ENCODE measurements at places on chromosomes 16 and 17.

DNA sequence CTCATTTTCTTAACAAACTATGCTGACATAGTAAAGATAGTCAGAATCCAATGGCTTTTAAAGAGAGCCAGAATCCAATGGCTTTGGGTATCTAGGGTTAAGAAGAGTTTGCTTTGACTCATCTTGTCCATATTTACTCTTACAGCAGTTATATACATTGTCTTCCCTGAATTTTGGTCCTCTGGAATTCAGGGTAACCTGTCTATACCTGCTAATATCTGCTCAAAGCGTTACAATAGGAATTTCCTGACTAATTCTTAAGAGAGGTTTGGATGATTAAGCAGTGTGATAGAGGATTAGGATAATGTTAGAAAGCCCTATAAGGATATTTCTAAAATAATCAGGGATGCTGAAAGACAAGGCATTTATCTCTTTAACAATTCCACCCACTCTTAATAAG is 2.0 kb upstream of the CDH8 start:
- no peak for DNase-seq

- no peak for DNase-seq
Observed at GRCh38 chr17:39364236-39365025, 37.0 kb downstream of the FBXL20 start.

DNA sequence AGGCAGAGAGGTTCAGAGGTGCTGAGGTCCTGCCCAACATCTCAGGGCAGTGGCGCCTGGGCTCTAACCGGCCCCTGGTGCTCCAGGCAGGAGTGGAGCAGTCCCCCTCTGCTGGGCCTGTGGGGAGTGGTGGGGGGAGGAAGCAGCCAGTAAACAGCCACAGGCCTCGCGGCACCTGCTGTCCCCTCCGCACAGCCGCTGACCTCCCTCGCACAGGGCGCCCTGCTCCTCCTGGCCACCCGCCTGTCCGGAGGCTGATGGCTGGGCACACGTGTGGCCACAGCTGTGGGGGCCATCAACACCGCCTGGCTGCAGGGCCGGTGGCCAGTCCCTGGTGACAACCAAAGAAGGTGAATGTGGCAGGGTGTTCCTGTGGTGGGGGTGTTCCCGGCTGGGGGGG is 36.8 kb upstream of the PABPN1L start:
- no peak for DNase-seq

DNA sequence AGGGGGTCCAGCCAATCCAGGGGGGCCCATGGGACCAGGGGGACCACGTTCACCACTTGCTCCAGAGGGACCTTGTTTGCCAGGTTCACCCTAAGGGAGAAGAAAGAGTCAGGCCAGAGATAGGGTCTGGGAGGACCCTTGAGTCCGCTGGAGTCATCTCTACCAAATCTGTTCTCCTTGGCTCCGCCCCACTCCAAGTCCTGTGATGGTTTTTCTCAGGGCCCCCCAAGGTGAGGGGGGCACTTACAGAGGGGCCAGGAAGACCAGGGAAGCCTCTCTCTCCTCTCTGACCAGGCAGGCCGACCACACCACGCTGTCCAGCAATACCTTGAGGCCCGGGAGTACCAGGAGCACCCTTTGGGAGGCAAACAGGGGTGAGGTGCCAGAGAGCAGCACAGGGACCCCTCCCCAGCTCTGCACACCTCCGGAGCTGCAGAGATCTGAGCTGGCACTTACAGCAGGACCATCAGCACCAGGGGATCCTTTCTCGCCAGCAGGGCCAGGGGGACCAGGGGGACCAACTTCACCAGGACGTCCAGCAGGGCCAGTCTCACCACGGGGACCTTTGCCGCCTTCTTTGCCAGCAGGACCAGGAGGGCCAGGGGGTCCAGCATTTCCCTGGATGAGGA is 12.4 kb downstream of the COL1A1 start:
- no peak for DNase-seq

- DNase-seq: no peak
Observed at GRCh38 chr17:59676716-59677115, 30.5 kb downstream of the PTRH2 start.

GRCh38 chr16:58459344-58460218 is 40.4 kb upstream of the NDRG4 start:
- peak; percentile 65 for DNase-seq

GRCh38 chr16:85046472-85046916 is 18.9 kb downstream of the KIAA0513 start:
- no peak for DNase-seq

- no peak for DNase-seq
Observed at GRCh38 chr17:73118951-73119391, 26.5 kb upstream of the SLC39A11 start.

DNA sequence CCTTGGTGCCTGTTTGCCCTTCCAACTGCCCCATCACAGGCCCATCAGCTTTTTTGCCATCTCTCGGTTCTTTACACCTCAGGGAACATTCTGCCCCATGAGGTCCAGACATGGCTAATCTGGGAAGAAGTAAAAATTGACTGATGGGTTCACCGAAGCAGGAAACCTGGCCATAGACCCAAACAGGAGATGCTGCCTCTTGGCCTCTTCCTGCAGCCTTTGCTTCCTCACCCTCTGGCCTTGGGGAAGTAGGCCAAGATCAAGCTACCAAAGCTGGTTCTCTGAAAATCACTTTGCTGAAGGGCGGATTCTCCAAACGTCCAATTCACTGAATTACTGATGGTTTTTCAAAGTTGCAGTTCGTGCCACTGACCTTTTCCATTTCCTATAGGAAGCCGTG is 56.1 kb downstream of the ARSG start:
- DNase-seq: no peak

DNA sequence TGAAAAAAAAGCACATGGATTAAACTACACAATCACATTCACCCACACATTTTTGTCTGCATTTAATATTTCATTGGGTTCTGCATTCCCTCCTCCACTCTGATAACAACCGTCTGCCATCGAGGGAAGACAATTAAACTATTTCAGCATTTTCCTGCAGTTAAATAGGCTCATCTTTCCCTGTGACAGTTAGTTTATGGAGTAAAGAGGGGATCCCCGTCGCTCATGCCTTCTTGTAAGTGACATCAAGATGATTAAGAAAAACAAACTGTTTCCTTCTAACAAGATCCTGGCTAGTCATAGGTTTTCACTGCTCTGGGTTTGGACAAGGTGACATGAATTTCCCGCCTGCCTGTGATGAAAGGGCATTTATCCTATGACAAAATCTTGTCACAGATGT is 98.0 kb upstream of the DYNLRB2 start:
- DNase-seq: no peak

DNA sequence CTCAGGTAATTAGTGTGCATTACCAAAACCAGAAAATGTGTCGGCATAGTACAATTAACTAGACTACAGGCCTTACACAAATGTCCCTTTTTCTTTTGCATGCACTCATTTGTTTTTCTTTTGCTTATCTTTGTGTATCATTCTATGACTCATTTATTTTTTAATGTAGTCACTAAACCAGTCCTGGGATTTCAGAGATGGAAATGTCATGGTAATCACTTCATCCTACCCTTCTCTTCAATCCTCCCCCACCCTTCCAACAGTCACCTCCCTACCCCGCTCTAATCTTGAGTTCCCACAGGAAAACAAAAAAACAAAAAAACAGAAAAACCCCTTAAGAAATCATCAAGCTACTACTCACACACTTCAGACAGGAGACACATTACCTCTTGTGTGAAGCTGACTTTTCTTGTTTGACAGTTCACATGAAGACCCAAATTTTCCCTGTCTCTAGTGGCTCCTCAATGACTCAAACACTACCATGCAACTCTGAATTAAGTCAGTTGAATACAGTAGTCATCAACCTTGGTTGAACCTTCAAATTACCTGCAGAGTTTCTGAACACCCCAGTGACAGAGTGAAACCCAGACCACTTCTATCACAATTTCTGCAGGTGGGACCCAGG is 242.4 kb upstream of the SALL1 start:
- DNase-seq: peak; percentile 48

DNA sequence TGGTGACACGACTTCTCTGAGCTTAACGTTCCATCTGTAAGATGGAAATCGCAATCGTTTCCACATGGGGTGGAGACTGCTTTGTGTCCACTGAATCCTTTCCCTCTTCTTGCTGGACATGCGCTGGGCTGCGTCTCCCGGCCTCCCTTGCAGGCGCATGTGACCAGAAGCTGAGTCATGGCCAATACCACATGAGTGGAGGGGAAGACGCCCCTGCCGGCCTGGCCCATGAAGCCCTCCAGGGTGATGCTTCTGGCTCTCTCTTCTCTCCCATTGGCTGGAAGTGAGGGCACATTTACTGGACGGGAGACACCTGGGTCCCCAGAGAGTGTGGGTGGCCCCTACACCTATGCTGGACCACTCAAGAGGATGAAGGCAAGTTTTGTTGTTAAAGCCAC is 71.1 kb downstream of the DYNLRB2 start:
- no peak for DNase-seq

DNA sequence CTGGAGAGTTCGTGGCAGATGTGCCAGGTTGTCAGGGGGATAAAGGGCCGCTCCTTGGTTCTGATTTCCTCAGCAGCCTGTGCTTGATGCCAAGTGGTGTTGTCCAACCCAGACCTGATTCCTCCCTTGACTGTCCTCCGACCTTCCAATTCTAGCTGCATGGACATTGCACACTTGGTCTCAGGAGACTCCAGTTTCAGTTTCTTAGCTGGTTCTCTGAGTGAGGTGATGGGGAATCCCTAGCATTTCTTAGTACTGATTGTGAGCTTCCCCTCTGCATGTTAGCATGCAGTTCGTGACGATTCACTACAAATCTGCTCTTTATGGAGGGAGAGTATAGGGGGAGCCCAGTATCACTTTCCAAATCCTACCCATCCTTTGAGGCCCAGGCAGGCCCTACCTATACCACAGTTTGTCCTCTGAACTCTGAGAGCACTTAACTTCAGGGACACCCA is 12.4 kb upstream of the CCR7 start:
- no peak for DNase-seq

- no peak for DNase-seq
Observed at GRCh38 chr17:30401097-30401496, 22.4 kb downstream of the CPD start.

- DNase-seq: no peak
Observed at GRCh38 chr17:53033297-53033696, 789.4 kb upstream of the KIF2B start.

GRCh38 chr17:7478276-7479212 is 887 bp downstream of the ZBTB4 start:
- DNase-seq: no peak

GRCh38 chr17:36464765-36465088 is 21.8 kb upstream of the ZNHIT3 start:
- DNase-seq: no peak

GRCh38 chr17:149231-149630 is 11.9 kb downstream of the SCGB1C2 start:
- no peak for DNase-seq

DNA sequence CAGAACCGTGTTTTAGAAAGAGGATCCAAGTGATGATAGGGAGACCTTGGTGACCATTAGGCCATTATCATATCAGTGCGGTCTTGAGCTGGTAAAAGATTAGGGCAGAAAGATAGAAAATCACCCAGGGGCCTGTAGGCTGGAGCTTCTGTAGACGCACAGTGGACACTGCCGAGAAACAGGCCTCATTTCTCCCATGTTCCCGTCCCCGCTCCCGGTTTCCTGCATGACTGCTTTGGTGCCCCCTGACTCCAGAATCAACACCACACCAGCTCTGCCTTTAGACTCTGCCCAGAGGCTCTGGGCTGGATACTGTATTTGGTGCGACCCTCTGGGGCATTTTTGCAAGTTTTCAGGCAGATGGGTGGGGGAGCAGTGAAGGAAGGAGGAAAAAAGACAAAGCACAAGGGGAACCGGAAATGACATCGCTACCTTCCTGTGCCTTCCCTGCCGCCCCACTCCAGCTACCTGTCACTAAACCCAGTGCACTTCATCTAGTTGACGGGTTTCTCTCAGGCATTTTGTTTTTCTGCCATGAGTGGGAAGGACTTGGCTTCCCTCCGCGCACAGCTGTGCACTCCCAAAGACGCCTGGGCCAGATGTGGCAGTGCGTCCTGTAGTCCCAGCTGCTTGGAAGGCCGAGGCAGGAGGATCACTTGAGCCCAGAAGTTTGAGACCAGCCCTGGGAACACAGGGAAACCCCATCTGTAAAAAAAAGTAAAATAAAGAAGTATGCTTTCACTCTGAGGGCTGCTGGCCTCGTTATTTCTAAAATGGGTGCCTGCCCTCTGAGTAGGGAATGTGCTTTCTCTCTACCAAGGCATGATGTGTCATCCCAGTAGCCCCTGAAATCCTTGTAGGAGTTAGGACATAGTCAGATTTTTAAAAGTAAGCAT is 214.1 kb downstream of the RPTOR start:
- DNase-seq: no peak

GRCh38 chr17:3647769-3648555 is 11.4 kb downstream of the CTNS start:
- peak; percentile 73 for DNase-seq

GRCh38 chr17:27862840-27863239 is 30.3 kb downstream of the LYRM9 start:
- DNase-seq: no peak

GRCh38 chr16:907842-908241 is 62.9 kb downstream of the LMF1 start:
- DNase-seq: no peak

GRCh38 chr17:3905017-3905520 is 11.2 kb downstream of the P2RX1 start:
- DNase-seq: no peak

DNA sequence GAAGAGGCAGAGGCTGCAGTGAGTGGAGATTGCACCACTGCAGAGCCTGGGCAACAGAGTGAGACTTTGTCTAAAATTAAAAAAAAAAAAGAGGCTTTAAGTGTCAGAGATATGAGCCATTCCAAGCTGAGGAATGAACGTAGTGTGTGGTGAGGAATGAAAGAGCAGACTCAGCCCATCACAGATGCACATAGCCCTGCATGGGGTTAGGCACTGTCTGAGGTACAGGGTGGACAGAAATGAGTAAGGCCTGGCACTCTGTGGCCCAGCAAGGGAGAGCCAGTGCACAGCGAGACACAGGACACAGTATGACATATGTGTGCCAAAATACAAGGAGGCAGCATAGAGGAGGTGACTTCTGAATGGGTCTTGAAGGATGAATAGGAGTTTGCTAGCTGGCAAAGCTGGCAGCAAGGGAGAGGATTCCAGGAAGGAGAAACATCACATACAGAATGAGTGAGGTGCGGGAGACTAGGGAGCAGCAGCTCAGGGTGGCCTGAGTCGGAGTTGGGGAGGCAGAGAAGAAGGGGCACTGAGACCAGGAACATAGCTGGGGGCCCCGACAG is 8.7 kb upstream of the ZNF469 start:
- no peak for DNase-seq

Measured in fibroblast of pulmonary artery (primary cell).